NCI-H1048 (cell line): ENCODE measurements at places on chromosomes 6 and 20.

DNA sequence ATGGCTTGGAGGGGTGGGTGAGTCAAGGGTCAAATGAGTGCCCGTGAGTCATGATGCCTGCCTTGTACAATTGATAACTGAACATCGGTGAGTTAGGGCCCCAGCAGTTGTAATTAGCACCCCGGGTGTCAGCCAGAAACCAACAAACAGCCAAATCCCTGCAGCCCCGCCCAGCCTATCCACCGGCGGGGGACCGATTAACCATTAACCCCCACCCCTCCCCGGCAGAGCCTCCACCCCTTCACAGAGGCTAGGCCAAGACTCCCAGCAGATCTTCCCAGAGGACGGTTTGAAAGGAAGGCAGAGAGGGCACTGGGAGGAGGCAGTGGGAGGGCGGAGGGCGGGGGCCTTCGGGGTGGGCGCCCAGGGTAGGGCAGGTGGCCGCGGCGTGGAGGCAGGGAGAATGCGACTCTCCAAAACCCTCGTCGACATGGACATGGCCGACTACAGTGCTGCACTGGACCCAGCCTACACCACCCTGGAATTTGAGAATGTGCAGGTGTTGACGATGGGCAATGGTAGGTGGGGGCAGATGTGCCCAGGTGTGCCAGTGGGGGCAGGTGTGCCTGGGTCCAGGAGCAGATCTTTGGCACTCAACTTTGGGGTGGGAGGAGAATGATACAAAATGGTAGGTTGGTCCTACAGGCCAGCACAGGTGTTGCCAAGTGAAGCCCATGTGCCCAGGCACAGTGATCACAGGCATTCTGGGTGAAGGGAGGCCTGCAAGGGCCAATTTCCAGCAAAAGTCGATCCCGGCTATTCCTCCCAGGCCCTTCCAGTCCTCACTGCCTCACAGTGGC lies 45.7 kb downstream of the HNF4A start:
- DNase-seq, result no peak

DNA sequence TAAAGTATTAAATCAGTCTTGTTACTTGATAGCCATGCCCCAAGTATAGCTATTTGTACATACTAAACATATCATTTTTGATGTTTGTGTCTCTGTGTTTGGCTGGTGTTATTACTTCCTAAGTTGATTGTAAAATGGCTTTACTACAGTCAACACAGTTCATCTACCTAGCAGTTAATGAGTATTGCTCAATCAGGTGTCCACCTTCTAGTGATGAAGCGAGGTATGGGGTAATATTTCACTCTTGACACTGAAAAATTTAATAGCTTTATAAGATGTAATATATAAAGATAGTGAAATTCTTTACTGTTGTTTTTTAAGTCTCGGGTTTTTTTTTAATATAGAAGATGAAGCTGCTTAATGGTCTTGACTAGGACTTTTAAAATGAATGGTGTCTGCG lies 18.9 kb downstream of the TMEM14A start:
- no peak for DNase-seq

DNA sequence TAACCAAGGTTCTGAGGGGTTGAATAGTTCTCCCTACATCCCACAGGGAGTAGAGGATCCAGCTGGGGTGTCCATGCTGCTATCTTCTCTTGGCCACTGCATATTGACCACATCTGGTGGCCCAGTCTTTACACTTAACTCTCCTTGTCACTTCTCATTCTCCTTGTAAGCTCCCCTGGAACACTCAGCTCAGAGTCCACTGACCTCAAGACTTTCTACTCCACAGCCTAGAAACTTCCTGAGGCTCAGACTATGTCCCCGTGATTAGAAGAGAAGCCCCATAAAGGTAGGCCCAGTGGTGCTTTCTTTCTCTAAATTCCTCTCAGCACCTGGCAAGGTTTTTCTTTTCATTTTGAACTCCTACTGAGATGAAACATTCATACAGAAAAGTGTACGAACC lies 13.3 kb upstream of the ZFAND3 start:
- no peak for DNase-seq

GRCh38 chr6:168007592-168008338 lies 10.3 kb downstream of the KIF25 start:
- peak; percentile 35 for DNase-seq

GRCh38 chr20:29326376-29327070 lies 1930.9 kb upstream of the DEFB115 start:
- no peak for DNase-seq

DNA sequence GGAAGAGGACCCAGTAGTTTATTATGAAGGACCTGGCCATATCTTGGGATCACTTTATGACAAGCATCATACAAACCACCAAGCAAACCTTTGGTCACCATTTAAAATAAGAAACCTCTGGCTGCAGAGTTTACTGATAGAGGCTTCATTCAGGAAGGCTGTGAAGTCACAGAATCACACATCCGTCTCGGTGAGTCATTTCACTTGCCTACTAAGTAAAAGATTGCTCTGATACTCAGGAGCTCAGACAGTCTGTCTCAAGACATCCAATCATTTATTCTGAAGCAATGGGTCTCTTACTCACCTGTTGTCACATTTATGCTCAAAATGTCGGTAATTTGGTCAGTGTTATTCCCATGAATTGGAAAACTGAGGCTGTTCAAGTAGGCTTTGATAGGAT lies 33.7 kb downstream of the ADGRF5 start:
- DNase-seq, result no peak

- DNase-seq, result no peak
Observed at GRCh38 chr20:840858-841567, 7.5 kb downstream of the FAM110A start.

GRCh38 chr6:138473144-138473543 lies 26.1 kb downstream of the NHSL1 start:
- DNase-seq, result no peak

DNA sequence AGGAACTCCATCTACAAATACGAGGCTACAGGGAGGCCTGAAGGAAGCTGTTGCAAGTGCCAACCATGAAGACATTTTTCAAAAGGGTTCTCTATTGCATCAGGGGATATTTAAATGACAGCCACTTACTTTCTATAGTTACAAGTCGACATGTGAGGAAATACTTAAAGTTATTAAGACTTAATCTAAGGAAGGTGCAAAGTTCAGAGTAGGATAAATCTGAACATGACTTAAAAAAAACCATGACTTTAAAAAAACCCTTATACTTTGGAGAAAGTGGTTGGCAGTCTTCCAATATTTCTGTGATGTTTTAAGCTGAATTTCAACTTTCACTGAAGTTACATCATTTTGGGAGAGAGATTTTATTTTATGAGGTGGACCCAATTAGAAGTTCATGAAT lies 56.3 kb upstream of the EMILIN3 start:
- DNase-seq, result no peak

GRCh38 chr6:30896541-30896940 lies 11.5 kb upstream of the GTF2H4 start:
- DNase-seq, result no peak

GRCh38 chr6:31687321-31687720 lies 6.5 kb upstream of the LY6G5C start:
- no peak for DNase-seq

DNA sequence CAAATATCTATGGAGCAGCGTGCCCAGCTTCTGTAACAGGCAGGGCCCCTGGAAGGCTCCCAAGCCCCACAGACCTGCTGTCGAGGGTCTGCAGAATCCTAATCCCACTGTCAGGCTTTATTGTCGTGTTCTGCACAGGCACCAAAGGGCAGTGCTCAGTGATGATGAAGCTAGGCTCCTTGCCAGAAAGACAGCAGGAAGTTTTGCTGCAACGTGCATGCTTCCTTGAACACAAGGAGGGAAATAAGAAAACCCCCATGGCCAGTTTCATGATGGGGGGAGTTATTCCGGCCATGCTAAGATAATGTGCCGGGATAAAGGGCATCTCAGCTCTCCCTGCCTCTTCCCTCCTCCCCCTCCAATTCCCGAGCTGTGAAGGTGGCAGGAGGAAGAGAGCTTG lies 109.4 kb upstream of the KCNG1 start:
- no peak for DNase-seq

DNA sequence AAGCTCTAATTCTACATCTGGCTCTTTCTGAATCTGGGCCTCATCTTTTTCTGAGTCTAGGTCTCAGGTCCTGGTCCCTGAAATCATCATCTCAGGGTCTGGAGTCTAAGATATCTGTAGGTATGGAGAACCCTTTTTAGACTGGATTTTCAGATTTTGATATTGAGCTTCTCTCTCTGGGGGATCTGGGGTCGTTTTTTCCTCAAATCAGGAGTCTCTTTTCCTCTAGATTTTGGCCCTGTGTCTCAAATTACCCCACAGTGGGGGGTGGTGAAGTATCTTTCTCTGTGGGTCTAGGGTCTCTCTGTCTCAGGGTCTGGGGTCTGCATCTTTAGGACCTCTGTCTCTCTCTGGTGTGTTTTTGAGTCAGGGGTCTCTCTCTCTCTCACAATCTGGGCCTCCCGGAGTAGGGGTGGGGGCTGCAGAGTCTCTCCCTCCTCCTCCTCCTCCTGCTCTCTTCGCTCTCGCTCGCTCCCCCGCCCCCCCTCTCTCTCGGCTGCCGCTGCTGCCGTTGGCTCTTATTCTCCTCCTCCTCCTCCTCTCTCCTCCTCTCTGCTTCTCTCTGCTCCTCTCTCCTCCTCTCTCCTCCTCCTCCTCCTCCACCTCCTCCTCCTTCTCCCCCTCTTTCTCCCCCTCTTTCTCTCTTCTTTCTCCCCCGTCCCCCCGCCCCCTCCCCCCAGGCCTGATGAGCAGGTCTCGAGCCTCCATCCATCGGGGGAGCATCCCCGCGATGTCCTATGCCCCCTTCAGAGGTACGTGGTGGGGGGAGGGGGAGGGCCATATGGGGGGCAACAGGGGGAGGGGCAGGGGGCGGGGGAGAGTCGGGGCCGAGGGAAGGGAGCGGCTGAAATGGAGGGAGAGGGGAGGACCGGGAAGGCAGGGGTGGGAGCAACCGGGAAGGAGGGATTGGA lies at the start of gene SYNGAP1:
Gene SYNGAP1, plus strand, starts transcription at position 486 of the 911 bp plus-strand sequence. Its CDS starts 200 bp downstream, at position 686.
- DNase-seq, result no peak

DNA sequence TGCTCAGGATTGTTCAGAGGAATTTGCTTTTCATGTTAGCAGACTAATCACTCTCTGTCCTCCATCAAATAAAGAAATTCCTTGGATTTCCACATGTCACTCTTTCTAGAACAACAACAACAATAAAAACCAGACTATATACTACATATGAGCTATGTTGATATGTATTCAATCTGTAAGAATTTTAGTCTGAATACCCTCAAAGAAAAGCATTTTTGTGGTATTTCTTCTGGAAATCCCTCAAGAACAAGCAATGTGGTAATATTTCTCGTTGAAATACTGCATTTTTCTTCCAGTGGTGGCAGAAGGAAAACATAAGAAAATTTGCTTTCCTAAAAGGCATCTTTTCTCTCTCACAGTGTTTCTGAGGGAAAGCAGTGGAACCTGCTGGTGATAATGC lies 312.6 kb upstream of the RSPO3 start:
- no peak for DNase-seq

DNA sequence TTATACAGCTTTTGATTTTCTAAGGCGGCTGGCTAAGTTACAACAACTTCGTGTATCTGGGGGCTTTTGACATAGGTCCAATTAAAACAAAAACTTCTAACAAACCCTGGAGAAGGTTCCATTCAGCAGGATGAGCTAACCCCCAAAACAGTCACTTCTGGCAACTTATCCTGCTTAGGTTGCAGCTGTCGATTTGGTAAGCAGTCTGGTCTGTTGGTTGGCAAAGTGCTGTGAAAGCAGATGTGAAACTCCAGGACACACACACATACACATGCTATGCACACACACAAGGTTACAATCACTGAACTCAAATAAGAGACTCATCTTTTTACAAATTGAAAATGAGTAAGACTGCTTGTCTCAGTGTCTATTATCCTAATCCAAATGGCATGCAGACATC lies 119.0 kb upstream of the STMND1 start:
- no peak for DNase-seq

DNA sequence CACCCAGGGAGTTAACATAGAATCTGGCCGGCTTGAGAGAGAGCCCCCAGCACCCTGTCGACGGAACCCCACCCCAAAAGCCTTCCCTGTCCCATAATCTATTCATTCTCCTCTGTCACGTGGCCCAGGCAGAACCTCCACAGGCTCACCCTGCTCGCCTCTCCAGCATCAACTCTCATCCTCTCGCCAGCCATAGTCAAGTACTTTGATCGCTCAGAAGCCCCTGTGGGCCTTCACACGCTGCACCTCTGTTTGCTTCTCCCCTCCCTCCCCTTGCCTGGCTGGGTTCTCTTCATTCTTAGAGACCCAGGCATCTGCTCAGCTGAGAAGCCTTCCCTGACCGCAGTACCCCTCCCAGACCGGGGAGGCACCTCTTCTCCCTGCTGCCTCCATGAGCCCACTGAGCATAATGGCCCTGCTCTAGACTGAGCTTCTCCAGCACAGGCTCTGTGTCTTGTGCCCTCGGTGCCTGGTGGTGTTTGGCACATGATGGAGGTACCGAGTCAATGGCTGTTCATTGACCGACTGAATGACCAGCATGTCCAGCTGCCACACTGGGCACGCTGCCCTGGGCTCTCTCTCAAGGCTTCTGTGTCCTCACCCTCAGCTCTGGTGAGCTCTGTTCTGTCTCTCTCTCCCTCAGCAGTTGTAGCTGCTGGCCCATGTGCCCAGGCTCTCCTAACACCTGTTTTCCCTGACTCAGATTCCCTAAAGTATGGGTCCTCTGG lies 33.7 kb downstream of the PKIG start:
- DNase-seq, result no peak

GRCh38 chr6:154800338-154800737 lies 67.1 kb downstream of the SCAF8 start:
- DNase-seq, result no peak

GRCh38 chr20:46289432-46289831 lies 18.9 kb downstream of the CDH22 start:
- DNase-seq, result no peak

DNA sequence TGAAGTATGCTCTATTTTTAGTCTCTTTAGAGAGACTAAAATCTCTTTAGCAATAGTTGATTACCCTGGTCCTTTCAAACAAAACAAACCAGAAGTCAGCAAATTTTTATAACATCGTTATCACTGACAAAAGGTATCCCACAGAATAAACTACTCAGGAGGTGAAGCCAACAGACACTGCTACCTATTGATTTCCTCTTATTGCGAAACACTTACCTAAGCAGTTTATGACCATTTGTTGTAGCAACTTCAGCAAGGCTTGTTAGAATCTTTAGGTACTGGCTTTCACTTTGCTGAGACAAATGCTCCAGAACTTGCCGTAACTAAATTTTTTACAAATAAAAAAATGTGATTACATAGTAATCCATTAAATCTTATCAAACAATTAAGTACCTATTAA lies 64.4 kb downstream of the HACE1 start:
- DNase-seq, result no peak

GRCh38 chr6:7410851-7411250 lies 21.2 kb downstream of the RIOK1 start:
- no peak for DNase-seq

DNA sequence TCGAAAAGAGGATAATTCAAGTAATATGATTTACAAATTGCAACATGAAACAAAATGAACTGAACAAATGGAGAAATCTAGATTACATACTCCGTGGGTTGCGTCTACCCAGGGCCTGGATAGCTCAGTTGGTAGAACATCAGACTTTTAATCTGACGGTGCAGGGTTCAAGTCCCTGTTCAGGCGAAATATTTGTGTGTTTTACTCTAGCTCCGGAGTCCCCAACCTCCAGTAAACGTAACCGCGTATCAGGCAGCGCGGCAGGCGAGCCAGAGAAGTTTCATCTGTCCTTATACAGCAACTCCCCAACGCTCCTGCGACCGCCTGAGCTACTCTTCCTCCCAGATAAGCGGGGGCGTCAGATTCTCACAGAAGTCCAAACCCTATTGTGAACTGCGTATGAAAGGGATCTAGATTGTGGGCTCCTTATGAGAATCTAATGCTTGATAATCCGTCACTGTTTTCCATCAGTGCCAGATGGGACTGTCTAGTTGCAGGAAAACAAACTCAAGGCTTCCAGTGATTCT lies 176.1 kb downstream of the TRIM27 start:
- no peak for DNase-seq

- no peak for DNase-seq
Observed at GRCh38 chr6:15207923-15208322, 37.9 kb upstream of the JARID2 start.
